ENCODE measurements at places on chromosomes 5 and 9.

- no peak for DNase-seq
Measured at GRCh38 chr5:160082614-160083500, 36.4 kb downstream of the PWWP2A start.

- DNase-seq = no peak
Measured at GRCh38 chr5:149406203-149406978, 27.3 kb upstream of the IL17B start.

GRCh38 chr9:113753398-113754119 is 122.5 kb upstream of the ZNF618 start:
- DNase-seq = no peak

DNA sequence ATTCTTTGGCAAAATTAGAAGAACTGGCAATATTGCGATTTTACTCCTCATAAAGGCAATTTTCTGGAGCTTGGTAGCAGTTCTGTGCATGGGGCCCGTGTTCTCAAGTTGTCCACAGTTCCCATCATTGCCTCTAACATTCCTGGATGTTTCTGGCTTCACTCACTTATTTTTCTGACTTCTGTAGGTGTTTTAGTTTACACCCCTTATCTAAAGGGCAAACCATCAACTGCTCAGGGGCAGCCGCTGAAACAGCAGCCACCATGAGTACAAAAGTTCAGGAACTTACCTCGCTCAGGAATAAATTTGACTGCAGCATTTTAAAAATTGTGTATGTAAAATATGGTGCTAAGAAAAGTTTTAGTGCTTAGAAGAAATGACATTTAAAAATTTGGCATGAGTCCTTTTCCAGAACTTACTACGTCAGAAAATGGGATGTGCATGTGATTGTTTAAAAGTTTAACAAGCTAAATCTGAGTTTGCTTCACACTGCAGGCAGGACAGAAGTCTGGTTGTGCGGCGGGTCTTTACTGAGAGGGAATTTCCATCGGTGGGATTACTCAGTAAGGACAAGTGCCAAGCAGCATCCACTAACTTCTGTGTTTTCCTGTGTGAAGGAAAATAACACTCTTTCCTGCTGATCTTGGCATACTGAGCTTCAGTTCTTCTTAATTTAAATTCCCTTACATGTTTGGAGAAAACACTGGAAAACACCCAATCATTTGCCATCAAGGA is 261.7 kb downstream of the MAT2B start:
- DNase-seq = no peak

DNA sequence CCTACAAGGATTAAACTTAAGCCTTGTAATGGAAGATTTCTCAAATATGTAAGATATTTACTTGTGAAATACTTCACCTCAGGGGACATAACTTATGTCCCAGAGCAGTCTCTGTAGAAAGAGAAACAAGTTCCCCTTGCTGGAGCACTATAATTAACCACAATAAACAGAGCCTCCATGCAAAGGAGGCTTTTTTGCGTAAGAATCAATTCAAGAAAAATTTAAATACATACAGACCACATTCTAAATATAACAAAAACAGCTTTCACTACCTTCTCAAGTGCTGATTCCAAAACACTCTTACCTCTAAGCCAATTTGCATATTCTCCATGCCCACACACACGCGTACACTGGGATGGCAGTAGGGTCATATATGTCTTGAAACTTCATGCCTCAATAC is 30.7 kb upstream of the CCNB1 start:
- DNase-seq = no peak

DNA sequence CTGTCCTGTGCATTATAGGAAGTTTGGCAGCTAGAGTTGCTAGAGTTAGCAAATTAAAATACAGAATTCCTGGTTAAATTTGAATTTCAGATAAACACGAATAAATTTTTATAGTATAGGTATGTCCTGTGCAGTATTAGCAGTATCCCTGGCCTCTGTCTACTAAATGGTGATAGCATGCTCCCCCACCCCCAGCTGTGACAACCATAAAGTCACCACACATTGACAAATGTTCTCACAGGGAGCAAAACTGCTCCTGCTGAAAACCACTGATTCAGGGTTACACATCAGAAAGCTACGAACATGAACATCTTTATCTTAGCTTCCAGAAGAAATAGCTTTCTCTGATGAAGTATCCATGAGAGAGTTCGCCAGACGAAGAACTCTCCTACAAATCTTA is 91.8 kb upstream of the CCDC112 start:
- DNase-seq = no peak

DNA sequence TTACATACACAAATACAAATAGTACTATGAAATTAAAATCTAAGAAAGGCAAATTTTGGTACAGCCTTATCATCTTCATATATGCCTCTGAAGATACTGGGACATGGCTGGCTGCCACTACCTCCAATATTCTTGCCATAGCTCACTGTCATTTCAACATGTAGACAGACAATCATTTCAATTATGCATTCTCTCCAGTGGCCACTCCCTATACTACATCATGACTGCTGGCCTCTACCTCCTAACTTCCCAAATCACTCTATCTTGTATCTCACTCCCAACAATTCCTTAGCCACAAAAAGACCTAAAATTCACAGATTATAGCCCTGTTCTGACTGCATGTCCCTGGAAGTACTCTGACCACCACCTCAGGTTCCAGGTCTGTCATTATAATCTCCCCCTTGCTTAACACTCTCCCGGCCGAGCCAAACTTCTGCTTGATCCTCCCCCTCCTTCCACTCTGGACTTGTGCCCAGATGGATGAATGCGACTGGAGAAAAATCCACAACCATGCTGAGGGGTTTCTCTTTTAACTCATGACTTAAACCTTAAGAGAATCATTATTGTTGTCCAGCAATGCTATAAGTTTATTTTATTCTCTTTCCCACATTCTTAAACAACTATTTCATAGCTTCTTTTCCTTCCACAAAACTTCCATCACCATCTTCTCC is 225.3 kb upstream of the TLE4 start:
- no peak for DNase-seq

- DNase-seq = no peak
Measured at GRCh38 chr9:4499917-4500316, 9.6 kb downstream of the SLC1A1 start.

- no peak for DNase-seq
Measured at GRCh38 chr5:142821733-142822487, 51.7 kb downstream of the ARHGAP26 start.

DNA sequence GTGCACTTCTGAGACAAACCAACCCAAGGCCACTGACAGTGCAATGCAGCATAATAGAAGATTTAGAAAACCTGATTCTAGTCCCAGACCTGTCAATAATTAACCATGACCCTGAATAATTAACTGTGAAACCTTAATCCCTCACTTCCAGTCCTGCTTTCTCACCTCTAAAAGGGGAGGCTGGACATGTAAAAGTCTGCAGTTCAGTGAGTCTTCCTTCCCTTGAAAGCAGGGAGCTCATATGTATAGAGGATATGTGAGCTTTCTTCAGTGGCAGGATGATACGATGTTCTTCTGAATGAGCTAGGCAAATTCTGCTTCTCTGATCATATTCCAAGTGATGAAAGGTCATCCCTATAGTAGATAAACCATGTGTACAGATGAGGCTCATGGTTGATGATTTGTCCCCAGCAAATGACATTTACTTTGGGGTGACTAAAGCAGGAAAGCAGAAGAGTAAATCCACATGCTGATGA is 2.9 kb downstream of the KCNV2 start:
- no peak for DNase-seq

Data from activated CD4-positive, CD25-positive, alpha-beta regulatory T cell treated with anti-CD3 and anti-CD28 coated beads, Interleukin-2, amount 50 U/mL, for 16 hours (primary cell).